Natural killer cell (primary cell): ENCODE measurements at places on chromosomes 7 and 10. TPM values are rescaled to one million over a fixed set of nuclear protein-coding genes. Genes with fewer than 3 reads are reported as not detected.

DNA sequence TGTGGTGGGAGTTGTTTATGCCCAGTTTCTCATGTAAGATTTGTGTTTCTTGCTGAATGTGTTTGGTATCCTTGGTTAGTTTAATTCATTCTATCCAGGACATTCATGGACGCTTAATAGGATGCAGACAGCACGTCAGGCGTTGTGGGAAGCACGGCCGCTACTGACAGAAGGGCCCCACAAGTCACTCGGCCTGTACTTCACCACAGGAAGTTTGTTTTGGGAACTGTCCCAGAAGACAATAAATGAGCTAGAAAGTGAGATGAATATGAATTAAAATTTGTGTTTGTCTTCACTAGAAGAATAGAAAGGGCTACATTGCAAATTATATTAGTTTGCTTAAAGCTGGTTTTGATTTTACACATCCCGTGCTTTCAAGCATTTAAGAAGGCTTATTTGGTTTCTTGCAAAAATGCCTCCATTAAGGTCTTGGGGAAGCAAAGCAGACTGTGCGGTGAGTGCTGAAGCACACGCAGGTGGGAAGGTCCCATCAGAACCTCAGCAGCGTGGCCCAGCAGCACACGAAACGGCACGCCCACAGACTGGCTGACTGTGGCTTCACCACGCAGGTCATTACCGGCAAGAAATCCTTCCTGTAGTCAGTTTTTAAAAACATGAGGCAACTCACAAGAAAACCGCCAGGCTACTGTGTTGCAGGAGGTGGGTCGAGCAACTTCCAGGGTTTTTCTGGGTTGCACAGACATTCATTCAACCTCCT is 74.1 kb downstream of the VIPR2 start:
- DNase-seq: no peak

DNA sequence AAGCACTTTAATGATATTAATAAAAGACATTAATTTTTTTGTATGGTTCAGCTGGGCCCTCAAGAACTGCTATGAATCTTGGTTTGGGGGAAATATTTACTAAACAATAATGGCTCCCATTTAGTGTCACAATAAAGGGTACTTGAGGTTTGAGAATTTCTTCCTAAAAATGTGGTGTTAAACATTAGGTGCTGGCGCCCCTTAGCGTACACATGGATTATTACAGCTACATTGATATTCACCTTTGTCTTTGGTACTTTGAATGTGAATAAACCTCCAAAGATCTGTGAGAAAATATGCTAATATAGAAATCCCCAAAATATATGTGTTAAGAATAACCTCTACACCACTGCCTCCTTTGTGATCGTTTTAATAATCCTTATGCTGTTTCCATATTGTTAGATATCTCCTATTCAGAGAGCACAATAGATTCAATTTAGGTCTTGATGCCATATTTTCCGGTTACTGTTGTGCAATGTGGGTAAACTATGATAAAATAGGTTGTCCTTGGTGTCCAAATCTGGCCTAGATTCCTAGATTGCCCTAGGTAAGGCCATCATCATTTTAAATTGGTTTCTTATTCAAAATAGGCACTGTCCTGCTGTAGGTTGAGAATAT is 161.8 kb upstream of the CACNA2D1 start:
- DNase-seq: no peak

GRCh38 chr7:68313806-68314205 is 1284.5 kb upstream of the AUTS2 start:
- DNase-seq: no peak

DNA sequence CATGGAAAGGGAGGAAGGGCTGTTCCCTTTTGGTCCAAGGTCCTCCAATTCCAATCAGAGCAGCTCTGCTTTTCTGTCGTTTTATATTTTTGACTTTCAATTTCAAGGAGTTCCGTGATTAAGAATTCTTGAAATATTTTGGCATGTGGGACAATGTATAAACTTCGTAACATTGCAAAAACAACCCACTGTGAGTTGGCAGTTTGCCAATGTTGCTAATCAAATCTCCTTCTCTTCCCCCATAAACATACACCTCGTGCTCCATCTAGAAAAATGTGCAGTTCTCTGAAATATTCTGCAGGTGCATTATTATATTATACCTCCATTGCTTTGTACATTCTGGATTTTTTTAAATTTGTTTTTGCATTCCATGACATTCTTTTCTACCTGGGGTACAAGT is 49.8 kb downstream of the POU6F2 start:
- DNase-seq: no peak

- no peak for DNase-seq
These were observed 73.9 kb upstream of the PDGFA start for GRCh38 chr7:593324-594115.

DNA sequence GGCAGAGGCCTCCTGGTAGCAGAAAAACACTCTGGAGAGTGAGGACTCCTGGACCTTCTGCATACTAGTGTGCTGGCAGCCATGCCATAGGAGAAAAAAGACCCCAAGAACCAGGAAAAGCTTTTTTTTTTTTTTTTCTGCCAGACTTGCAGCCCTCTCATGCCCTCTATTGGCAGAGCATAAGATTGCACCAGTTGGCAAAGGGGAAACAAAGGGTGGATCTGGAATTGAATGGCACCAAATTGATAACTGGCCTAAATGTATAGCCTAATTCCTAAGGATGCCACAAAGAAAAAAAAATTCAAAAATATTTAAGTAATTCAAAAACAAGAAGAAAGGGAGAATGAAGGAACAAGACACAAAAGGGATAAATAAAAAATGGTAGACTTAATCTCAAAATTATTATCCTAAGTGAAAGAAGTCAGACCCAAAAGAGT is 112.5 kb upstream of the GHITM start:
- DNase-seq: no peak

GRCh38 chr7:139078911-139079310 is 30.6 kb downstream of the ZC3HAV1 start:
- DNase-seq: no peak

GRCh38 chr10:13528123-13528874 is 515 bp downstream of the BEND7 start:
- DNase-seq: no peak

DNA sequence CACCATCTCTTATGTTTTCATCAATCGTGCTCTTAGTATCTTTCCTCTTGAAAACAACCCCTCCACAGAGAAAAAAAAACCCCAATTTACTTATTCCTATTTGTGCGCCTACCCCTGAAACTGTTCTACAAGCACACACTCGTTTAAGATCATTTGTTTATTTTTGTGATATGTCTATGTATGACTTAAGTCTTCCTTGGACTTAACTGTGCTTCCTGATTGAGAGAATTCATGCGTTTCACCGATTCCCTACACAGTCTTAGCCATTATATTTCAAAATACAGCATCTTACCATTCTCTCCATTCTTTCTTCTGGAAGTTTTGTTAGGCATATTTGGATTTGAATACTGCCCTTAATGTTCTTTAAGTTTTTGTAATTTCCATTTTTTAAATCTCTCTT is 159.4 kb downstream of the MLLT10 start:
- no peak for DNase-seq

GRCh38 chr7:135729230-135729629 is 1.2 kb upstream of the SLC13A4 start:
- no peak for DNase-seq

- DNase-seq: no peak
These were observed 8.8 kb upstream of the AZGP1 start for GRCh38 chr7:99984593-99984992.

DNA sequence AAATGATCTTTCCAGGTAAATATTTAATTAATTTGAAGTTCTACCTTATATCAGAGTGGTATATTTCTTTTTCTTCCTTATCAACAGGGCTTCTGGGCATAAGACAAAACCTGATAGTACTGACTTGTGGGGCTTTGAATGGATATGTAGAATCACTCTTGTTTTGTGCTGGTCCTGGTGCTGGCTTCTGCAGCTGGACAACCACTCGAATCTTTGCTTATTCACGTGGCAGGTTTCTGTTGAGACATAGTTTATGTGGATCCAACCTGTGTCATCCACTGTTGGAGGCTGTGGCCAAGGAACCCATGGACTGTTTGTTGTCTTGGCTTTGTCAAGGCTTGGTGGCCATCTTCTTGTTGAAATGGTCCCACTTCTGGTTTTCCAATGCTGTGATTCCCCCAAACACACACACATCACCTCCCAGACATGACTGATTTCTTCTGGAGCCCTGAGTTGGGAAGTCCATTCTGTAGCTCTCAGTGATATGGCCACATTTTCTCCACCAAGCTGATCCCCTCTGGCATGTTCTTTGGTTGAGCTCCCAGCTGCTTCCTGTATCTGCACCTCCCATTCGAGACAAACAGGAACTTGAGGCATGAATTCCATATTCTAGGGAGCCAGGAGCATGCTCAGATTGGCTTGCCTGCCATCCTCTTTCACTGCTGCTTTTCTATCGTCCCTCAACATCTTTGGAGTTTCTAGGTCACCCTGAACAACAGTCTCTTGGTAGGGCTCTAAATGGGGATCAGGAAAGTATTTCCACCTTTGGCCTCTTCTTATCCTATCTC is 19.5 kb downstream of the TAS2R41 start:
- no peak for DNase-seq

GRCh38 chr7:98805956-98806838 is 63.6 kb downstream of the TMEM130 start:
- DNase-seq: no peak

DNA sequence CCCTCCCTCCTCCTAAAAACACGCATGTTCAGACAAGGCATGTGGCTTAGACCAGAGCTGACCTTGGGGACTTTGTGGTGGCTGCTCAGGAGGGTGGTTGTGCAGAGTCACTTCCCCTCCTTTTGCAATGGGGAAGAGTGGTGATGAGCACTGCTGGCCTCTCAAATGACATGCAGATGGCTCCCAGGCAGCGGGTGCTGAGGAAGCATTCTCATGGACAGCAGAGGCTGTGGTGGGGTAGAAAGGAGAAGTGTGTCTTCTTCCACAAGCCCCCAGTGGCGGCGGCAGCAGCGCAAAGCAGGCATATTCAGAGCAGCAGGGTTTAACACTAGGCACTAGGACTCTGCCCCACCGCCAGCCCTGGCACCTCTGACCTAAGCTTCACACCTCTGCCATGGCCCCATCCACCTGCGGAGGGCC is 105.9 kb upstream of the ANLN start:
- no peak for DNase-seq

DNA sequence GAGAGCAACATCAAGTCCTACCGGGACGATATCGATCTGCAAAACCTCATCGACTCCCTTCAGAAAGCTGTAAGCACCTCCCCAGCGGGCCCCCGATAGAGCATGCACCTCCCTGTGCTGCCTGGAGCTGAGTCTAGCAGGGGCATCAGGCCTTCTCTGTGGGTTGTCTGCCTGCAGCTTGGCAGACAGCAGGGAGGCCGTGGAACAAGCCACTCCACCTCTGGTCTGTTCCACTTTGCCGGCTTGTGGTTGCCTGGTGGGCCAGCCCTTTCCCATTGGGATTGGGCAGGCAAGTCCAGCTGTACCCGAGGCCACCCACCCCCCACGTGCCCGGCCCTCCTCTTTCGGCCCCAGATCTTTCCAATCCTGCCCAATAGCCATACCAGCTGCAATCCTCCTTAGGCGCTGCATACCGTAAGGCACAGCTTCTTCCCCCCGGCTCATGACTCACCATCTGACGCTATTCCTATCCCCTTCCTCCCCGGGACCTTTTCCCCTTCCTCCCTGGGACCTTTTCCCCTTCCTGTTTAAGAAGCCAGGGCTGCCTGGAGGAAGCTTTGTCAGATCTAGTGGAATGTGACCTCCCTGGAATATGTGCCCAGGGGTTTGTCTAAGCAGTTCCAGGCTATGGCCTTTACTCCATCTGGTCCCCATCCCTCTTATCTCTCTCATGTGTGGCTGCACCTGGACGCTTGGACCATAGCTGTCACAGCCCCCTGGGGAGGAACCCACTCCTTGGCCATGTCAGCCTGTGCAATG is 28.1 kb upstream of the SH2D4B start:
- no peak for DNase-seq

- no peak for DNase-seq
These were observed 183.9 kb downstream of the LRRN3 start for GRCh38 chr7:111274857-111275256.

GRCh38 chr10:124792998-124793352 is 1.3 kb upstream of the EEF1AKMT2 start:
- no peak for DNase-seq

GRCh38 chr7:6237011-6237410 is 35.4 kb downstream of the CYTH3 start:
- no peak for DNase-seq

- no peak for DNase-seq
These were observed 72.7 kb upstream of the PRKG1 start for GRCh38 chr10:51001587-51001986.

GRCh38 chr7:108347616-108348015 is 108.6 kb downstream of the NRCAM start:
- DNase-seq: no peak

GRCh38 chr10:61965703-61966395 is 64.3 kb downstream of the ARID5B start:
- no peak for DNase-seq

- DNase-seq: no peak
These were observed 33.5 kb downstream of the LHPP start for GRCh38 chr10:124495162-124495561.

GRCh38 chr10:784403-785088 is 95.1 kb upstream of the DIP2C start:
- no peak for DNase-seq

DNA sequence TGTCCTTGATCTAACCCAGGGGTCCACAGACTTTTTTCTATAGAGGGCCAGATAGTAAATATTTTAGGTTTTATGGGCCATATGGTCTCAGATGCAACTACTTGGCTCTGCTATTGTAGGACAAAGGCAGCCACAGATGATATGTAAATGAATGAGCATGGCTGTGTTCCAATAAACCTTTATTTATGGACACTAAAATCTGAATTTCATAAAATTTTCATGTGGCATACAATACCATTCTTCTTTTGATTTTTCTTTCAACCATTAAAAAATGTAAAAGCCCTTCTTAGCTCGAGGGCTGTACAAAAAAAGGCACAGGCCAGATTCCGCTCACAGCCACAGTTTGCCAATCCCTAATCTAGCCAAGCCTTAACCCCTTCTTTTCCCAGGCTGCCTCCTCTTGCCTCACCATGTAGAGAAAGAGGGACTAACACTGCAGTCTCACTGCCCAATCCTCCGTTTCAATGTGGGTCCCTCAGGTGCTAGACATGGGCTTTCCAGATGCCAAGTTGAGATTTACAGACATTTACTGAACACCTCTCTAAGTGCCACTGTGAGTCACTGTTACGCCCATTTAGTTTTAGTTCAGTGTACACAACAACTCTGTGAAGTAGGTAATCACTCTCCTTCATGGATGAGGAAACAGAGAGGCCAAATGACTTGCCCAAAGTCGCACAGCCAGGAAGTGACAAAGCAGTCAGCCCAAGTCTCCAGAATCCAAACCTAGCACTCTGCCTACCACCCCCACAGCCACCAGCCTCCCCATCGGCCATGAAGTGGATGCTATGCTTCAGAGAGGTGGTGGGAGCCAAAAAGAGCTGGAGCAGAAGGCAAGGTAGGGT is 132.6 kb upstream of the PDLIM1 start:
- DNase-seq: no peak

SPDYE2B gene
- total RNA-seq: not detected

SRRM3 gene
- not detected for total RNA-seq

GALNT17 gene
- not detected for total RNA-seq

ANKRD7 gene
- total RNA-seq: not detected

HNRNPH3 gene
- 162 TPM for total RNA-seq

ZRANB1 gene
- total RNA-seq: 18.0 TPM

CLRN3 gene
- total RNA-seq: not detected

ERVW-1 gene
- total RNA-seq: not detected

UNCX gene
- total RNA-seq: not detected

LRRD1 gene
- not detected for total RNA-seq

POU6F2 gene
- not detected for total RNA-seq
